HCT116 (cell line): ENCODE measurements at places on chromosomes 2 and 18. TPM values are rescaled to one million over a fixed set of nuclear protein-coding genes. Genes with fewer than 3 reads are reported as not detected.

Gene ACADL
- total RNA-seq, result not detected

Gene IL1RL2
- not detected for total RNA-seq

Gene MC5R
- not detected for total RNA-seq

Gene TOGARAM2
- 0.76 TPM for total RNA-seq

Gene LYG2
- total RNA-seq, result 0.27 TPM

Gene SLC16A14
- 7.9 TPM for total RNA-seq
